Hematopoietic multipotent progenitor cell treated with erythropoietin and hydrocortisone succinate and interleukin-3 and kit ligand, for 15 days (in vitro differentiated cells): ENCODE measurements at places on chromosomes 12 and 14.

- DNase-seq, result no peak
Observed at GRCh38 chr14:88146881-88147649, 142.1 kb downstream of the GPR65 start.

DNA sequence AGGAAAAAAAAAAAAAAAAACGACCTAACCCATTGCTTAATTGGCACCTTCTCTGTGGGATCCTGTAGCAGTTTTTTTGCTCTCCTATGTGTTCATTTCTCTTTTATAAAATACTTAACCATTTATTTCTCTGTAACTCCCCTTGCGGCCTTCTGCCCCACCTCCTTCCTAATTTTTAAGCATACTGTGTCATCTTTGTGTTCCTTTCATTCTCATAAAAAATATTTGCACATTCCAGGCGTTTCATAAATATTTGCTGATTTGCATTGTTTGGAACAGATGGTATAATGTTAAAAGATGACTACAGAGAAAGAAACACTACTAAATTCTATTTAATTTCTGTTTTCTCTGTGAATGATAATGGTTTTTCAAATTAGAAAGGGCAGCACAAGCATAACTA is 77.9 kb downstream of the NPAS3 start:
- no peak for DNase-seq

DNA sequence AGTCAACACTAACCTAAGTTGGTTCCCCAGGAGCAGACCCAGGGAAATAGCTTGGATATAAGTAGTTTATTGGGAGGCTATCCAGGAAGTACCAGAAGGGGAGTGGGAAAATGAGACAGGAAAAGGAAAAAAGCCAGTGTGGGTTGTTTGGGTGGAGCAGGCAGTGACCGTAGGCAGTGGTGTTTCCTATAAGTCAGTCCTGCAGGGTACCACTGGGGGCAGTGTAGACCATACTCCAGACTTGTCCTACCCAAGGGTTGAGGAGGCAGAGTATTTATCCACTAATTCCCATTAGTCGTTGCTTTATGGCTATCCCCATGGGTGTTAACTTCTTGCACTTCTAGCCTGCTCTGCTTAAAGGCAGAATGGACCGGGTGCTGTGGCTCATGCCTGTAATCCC is 6.4 kb upstream of the CCDC60 start:
- no peak for DNase-seq

DNA sequence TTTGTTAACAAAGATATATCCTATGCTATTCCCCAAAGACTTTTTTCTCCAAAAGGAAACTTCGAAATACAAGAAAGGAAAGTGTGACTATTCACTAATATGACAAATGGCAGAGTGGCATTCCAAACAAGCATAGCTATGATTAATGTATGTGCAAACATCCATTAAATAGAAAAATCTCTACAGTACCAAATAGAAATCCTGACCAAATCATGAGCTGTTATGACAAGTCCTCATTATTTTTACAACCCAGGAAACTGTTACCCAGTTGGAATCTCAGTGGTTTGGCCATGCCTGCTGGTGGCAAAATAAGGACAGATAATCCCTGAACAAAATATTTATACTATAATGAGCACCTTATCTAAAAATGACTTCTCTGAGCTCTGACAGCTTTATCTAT is 202.1 kb downstream of the SEC23A start:
- no peak for DNase-seq

- DNase-seq, result no peak
Observed at GRCh38 chr12:5391653-5392052, 40.3 kb upstream of the NTF3 start.

DNA sequence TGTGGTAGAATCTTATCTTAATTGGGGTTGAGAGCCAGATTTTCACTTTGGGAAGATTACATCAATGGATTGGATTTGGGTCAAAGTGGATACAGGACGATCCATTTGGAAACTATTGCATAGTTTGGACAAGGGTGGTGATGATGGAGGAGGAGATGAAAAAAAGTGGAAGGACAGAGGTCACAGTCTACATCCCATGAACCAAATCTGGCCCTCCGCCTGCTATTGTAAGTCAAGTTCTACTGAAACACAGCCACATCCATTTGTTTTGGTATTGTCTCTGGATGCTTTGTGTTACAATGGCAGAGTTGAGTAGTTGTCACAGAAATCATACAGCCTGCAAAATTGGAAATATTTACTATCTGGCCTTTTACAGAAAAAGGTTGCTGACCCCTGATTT is 296.8 kb upstream of the NOS1 start:
- DNase-seq, result no peak

DNA sequence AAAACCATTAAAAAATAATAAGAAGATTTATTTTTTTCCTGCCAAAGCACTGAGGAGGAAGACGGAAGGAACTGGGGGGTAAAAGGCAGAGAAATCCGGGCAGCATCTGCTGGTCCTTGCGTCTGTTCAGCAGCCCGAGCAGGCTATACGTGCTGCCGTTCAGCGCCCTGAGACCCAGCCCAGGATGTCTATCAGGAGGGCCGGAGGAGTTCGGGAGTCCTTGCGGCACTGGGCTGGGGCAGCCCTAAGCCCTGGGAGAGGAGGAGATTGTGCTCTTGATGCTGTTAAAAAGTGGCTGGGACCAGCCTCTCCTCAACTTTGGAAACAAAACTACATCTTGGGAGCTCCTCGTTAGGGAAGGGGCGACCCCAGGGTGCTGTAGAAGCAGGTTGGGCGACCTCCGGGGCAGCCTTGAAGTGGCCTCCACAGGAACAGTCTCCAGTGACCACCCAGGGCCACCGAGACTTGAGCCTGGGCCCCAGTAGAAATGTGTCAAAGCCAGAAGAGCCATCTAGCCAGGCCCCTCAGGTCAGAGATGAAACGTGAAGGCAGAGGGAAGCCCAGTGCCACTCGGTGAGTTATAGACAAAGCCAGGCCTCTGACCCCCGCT is 14.3 kb downstream of the PGF start:
- DNase-seq, result no peak

GRCh38 chr12:110102255-110102654 is 21.9 kb upstream of the IFT81 start:
- peak; percentile 42 for DNase-seq

GRCh38 chr12:125053821-125054220 is 11.4 kb upstream of the AACS start:
- no peak for DNase-seq

DNA sequence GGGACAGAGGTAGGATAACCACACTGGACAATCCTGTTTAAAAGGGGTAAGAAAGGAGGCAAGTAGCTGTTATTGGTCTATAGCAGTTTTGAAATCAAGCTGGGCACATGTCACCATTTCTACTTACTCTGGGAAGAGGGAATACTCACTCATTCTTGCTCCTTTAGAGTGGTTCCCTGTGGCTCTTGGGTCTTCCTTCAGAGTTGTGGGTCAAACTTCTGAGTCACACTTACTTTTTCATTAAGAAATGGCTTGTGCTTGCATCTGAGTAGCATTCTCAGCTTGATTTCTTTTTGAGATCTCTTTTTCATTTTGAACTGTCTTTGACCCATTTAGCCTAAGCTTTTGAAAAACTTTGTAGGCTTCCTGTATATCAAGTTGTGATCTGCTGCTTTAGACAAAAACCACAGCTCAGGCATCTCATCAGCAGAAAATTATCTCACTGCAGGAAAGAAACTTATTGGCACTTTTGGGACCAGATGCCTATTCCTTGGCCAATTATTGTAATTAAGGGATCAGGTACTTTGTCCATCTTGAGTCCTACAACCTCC is 122.2 kb downstream of the AEBP2 start:
- DNase-seq, result no peak

DNA sequence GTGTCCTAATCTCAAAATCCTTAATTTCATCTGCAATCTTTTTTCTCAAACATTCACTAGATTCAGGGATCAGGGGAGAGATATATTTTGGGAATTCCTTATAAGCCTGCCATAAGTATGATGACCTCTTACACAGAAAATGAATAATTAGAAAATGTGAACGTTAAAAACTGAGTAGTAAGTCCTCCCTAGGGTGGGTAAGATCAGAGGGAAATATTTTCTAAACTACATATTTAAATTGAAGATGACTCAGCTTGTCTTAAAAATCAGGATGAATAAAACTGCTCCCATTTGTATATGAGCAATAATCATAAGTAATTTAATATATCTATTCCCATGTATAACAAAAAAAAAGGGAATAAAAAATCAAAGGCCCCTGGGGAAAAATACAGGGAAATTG is 935.5 kb downstream of the TMTC2 start:
- no peak for DNase-seq

DNA sequence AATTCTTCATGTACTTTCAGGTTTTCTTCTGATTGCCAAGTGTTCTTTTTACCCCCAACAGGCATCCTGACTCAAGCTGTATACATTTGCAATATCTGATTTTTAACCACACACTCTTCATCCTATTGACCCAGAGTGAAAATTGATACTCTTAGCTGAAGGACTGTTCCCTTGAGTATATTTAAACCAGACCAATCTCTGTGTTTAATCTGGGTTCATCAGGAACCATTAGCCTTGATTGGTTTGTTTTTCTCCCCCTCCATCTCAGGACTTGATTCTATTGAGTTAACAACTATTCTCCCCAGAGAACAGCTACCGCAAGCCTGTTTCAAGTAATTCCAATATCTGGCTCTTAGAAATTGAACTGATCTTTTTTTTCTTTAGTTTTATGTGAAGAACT is 222.3 kb upstream of the NOVA1 start:
- no peak for DNase-seq

- DNase-seq, result no peak
Observed at GRCh38 chr12:46917821-46918220, 92.0 kb upstream of the SLC38A4 start.

DNA sequence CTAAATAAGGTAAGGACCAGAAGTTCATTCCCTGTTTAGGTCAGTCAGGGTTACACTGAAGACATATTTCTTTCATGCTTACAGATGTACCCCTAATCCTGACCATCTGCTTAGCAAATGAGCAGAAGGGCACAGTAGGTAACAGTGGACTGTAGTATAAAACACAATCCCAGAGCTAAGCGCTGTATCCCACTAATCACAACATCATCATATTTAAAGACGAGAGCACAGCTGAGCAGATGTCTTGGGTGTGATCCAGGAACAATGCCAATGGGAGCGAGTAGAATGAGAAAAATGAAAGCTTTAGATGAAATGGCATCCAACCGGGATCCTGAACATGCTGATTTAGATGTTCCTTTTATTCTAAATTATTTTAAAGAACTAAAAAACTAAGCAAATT is 213.4 kb downstream of the CCER1 start:
- no peak for DNase-seq

DNA sequence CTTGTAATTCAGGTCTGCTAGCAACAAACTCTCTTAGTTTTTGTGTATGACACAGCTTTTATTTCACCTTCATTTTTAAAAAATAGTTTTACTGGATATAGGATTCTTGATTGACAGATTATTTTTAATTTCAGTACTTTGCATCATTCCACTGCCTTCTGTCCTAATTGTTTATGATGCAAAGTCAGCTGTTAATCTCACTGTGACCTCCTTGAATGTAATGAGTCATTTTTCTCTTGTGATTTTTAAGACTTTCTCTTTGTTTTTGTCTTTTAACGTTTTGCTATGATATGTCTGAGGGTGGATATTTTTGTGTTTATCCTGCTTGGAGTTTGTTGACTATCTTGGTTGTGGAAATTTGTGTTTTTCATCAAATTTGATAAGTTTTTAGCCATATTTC is 126.3 kb upstream of the FBXO33 start:
- DNase-seq, result no peak
